Left forelimb (tissue), 1 donor: ENCODE measurements at places on chromosomes 12 and 14.

DNA sequence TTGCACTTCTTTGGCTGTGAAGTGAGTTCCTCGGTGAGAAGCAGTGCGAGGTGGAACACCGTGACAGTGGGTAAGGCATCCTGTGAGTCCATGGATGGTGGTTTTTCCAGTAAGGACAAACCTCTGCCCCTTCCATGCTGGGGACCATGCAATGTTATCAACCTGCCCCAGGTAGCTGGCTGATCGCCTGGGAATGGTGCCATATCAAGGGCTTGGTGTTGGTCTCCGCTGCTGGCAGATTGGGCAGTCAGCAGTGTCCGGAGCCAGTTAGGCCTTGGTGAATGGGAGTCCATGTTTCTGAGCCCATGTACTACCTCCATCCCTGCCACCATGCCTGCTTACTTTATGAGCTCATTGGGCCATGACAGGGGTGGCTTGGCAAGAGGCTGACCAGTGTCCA, 114.7 kb upstream of the C14orf180 start:
- no peak for DNase-seq

GRCh38 chr12:53056901-53057300, 7.0 kb downstream of the TNS2 start:
- DNase-seq: no peak

DNA sequence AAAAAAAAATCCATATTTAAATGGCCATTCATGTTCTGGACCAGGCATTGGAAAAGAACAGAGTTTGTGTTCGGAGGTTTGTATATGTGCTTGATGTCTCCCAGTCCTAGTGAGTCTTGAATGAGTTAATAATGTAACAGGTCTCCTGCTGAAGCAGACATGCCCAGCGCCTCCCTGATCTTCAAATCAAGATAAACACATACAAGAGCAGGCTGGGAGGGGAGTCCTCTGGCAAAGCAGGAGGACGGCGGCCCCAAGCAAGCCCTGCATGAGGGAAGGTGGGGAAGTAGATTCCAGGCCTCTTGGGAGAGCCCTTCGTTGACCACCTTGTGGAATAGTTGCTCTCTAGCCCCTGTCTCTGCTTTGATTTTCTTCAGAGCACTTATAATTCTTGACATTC, 156.3 kb downstream of the ZFP36L1 start:
- DNase-seq: no peak

DNA sequence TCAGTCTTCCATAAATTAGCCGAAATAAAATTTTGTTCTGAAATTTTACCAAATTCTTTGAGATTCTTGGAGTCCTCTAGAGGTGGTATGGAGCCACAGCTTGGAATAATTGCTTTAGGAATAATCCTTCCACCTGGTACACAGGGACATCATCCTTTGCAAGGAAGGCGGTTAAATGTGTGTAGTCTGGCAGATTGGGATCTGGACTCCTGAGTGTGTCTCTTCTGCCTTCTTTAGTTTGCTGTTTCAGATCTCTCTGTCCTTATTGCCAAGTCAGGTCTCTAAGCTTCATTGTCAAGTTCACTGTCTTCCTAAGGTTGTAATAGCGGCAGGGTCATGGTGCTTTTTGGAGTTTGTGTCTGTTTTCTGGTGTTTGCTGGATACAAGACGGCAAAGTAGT, 393.9 kb upstream of the RGS6 start:
- DNase-seq: no peak

DNA sequence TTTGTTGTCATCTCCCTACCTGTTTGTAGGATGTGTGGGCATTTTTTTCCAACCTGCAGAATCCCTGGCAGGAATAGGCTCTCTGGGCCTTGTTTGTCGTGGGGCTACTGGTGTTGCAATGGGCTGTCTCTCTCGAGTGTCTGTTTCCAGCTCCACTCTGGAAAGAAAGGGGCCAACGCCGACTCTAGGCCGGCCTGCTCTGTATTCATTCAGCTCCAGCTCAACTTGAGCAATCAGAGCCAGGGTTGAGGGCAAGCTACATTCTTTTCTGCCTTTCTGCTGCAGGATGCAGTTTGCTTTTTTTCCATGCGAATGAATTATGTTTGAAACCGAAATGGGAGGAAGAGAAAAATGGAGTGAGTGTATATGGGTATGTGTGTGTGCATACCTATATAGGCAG, 2.3 kb downstream of the JDP2 start:
- no peak for DNase-seq

- no peak for DNase-seq
These were observed 21.7 kb downstream of the AICDA start for GRCh38 chr12:8590842-8591545.

DNA sequence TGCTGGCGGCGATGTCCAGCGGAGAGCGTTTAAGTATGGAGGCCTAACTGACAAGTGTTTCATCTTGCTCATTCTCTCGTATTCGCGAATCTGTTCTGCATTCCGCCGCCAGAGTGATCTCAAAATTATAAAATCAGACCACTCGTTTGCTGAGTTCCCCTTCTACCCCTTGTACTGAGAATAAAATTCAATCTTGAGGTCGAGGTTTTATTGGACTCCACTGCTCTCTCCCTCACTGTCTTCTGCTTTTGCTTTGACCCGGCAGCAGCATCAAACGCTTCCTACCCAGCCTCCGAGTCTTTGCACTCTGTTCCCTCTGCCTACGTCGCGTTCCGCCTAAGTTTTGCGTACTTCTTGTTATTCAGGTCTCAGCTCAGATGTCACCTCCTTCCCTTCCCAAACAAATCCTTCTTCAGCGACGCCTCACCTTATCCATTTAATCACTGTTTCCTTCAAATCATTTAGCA, 462 bp downstream of the KNTC1 start:
- DNase-seq: no peak

- no peak for DNase-seq
These were observed 7.6 kb upstream of the PDE1B start for GRCh38 chr12:54541751-54542290.

GRCh38 chr12:6367969-6368892, 7.1 kb downstream of the SCNN1A start:
- DNase-seq: no peak

GRCh38 chr12:62436164-62436503, 30.5 kb upstream of the MON2 start:
- DNase-seq: no peak

- DNase-seq: no peak
These were observed 228.2 kb upstream of the SFSWAP start for GRCh38 chr12:131482686-131483085.

- DNase-seq: no peak
These were observed 39.6 kb downstream of the RHOF start for GRCh38 chr12:121753844-121754264.

- DNase-seq: no peak
These were observed 44.1 kb downstream of the DAD1 start for GRCh38 chr14:22544881-22545420.
